ENCODE measurements at places on chromosomes 4 and X. TPM values are rescaled to one million over a fixed set of nuclear protein-coding genes. Genes with fewer than 3 reads are reported as not detected.

- no peaks in the 10 kb centered on the region for H3K36me3 ChIP-seq
- no peak for DNase-seq
- H3K27me3 ChIP-seq: no peaks in the 10 kb centered on the region
These were observed 51.9 kb upstream of the IRF2 start for GRCh38 chr4:184526228-184526627.

DNA sequence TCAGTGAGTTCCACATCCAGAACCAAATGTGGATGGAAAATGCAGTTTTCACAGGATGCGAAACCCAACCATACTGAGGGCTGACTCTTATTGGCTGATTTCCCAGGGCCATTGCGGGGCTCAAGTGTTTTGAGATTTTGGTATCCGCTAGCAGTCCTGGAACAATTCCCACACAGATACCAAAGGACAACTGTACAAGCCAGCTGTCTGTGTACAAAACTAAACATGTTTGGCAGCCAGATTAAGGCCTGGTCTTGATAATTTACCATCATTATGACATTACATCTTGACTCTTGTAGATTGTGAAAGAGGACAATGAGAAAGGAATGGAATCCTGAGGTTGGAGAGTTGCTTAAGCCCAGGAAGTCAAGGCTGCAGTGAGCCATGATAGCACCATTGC, 121.9 kb downstream of the DKK2 start:
- H3K36me3 ChIP-seq: no peaks in the 10 kb centered on the region
- no peak overlapping the region for H3K27ac ChIP-seq
- H3K4me3 ChIP-seq: no peak overlapping the region
- no peak for DNase-seq

DNA sequence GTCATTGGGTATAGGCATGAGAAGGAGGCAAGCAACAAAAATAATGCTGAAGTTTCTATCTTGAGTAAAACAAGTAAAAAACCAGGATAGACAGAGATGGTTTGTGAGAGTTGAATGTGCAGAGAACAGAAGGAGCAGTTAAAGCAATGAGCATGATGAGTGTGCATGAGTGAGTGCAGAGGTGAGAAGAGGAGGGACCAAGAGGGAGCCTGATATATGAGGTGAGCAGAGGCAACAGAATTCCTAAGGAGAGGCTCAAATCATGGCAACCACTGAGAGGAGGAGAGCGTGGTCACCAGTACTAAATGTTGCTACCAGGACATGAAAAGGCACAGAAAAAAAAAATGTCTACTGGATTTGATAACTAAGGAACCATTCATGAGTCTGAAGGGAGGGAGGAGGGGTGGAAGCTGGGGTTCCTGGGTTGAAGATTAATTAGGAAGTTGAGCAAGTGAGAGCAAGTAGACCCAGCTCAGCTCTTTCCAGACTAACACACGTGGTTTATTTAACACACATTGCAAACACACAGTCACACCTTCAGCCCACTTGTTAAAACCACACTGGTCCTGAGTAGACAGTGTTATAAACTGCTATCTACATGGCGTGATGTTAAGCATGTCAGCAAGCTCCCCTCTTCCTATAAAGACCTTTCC, 69.0 kb upstream of the IQCM start:
- no peaks in the 10 kb centered on the region for H3K27me3 ChIP-seq
- H3K4me1 ChIP-seq: no peaks in the 10 kb centered on the region
- no peaks in the 10 kb centered on the region for H3K36me3 ChIP-seq
- no peak for DNase-seq
- H3K27ac ChIP-seq: no peak overlapping the region
- H3K4me3 ChIP-seq: no peak overlapping the region

GRCh38 chrX:67545036-67545821, 1.4 kb downstream of the AR start:
- no peaks in the 10 kb centered on the region for H3K36me3 ChIP-seq
- peak overlapping the region; percentile 32 for H3K4me3 ChIP-seq
- H3K27ac ChIP-seq: peak overlapping the region; percentile 36
- peaks cover 4% of the 10 kb centered on the region for H3K27me3 ChIP-seq
- no peaks in the 10 kb centered on the region for H3K4me1 ChIP-seq
- DNase-seq: no peak

DNA sequence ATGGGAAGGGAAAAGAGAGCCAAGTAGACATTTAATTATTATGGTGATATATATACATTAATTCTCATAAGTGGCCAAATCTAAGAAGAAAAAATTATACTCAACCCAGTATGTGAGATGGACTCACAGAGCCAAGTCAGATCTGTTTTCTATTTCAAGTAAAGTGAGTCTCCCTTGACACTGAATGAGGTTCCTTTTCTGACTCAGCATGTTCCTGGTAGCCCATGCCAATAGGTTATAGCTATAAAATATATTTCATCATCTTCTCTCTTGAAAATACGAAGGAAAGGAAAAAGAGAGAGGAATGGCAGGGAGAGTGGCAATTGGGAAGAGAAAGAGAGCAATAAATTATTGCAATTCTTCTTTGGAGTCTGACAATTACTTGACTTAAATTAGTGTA, 68.8 kb upstream of the GRIA2 start:
- H3K36me3 ChIP-seq: no peaks in the 10 kb centered on the region
- H3K27me3 ChIP-seq: no peaks in the 10 kb centered on the region
- H3K27ac ChIP-seq: no peak overlapping the region

DNA sequence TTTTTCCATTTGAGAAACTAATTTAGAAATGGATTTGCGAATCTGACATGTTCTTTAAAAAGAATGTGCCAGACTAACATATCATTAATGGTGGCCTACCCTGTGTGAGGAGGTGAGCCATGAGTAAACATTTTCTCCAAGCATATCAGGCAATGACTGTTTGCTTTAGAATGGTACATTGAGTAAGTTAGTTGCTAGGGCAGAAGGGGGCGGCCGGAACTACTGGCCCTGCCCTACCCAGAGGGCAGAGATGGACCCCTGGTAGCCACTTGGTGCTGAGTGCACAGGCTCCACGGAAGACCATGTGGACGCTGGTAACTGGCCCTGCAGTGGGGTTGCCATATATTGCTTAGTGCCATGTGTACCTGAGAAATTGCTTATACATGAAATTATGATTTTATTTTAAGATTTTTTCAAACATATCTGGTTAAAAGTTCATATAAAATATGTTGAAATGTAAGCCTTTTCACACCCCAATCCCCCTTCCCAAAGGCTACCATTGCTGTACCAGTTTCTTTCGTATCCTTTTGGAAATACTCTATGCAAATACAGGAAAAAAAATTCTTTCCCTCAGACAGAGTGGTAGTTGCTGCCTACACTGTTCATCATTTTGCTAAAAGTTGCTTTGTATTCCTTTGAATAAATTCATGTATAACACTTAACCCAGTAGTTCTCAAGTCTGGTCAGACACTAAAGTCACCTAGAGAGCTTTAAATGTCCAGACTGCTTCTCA, 8.8 kb downstream of the FNIP2 start:
- no peaks in the 10 kb centered on the region for H3K36me3 ChIP-seq
- no peak overlapping the region for H3K27ac ChIP-seq
- no peak overlapping the region for H3K4me3 ChIP-seq

AFP gene
- not detected for total RNA-seq

F11 gene
- not detected for total RNA-seq

TLR10 gene
- not detected for total RNA-seq

CRMP1 gene
- total RNA-seq: 4.7 TPM

PABPC1L2B gene
- total RNA-seq: not detected

NEIL3 gene
- 2.7 TPM for total RNA-seq
